ENCODE measurements at places on chromosomes 11 and 22. TPM values are rescaled to one million over a fixed set of nuclear protein-coding genes. Genes with fewer than 3 reads are reported as not detected.

The CABP7 gene
- total RNA-seq = 0.93 TPM

GRCh38 chr11:126663749-126664592 lies 308.5 kb downstream of the ST3GAL4 start:
- no peak for DNase-seq

The DSCAML1 gene
- total RNA-seq = 0.66 TPM

GRCh38 chr11:131737357-131737756 lies 366.9 kb downstream of the NTM start:
- no peak for DNase-seq

- DNase-seq = no peak
Measured at GRCh38 chr22:32175683-32176644, 16.9 kb upstream of the C22orf42 start.

- peak; percentile 38 for DNase-seq
Measured at GRCh38 chr22:23216461-23217170, 36.3 kb downstream of the BCR start.

DNA sequence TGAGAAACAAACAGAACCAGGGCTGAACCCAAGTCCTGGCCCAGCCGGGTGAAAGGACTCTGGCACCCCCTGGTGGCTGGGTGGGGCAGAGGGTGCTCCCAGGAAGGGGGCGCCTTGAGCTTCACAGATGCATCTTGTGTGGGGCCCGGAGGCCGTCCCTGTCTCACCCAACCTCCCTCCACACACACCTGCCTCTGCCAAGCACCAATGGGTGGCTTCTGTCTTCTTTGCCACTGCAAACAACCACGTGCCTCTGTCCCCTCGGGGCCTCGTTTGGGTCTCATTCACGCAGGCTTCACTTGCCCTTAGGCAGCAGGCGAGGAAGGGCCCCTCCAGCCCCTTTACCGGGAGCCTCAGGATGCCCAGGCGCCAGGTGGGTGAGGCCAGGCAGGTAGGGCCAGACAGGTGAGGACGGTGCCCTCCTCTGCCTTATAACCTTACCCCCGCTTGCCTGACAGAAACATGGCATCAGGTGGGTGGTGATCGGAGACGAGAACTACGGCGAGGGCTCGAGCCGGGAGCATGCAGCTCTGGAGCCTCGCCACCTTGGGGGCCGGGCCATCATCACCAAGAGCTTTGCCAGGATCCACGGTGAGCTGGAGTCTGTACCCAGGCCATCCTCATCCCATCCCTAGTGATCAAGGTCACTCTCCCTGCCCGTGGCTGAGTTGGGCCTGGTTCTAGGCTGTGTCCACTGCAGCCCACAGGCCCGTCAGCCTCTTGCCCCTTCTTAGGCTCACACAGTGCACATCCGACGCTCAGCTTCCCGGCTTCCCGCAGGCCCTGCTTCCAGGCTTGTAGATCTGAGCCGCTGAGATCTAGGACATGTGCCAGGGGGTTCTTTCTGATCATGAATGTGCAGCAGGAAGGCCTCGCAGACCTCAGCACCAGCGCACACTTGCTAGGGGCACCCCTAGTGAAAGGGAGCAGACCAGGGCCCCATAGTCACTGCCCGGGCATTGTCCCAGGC lies 17.2 kb downstream of the POLR3H start:
- DNase-seq = peak; percentile 83

DNA sequence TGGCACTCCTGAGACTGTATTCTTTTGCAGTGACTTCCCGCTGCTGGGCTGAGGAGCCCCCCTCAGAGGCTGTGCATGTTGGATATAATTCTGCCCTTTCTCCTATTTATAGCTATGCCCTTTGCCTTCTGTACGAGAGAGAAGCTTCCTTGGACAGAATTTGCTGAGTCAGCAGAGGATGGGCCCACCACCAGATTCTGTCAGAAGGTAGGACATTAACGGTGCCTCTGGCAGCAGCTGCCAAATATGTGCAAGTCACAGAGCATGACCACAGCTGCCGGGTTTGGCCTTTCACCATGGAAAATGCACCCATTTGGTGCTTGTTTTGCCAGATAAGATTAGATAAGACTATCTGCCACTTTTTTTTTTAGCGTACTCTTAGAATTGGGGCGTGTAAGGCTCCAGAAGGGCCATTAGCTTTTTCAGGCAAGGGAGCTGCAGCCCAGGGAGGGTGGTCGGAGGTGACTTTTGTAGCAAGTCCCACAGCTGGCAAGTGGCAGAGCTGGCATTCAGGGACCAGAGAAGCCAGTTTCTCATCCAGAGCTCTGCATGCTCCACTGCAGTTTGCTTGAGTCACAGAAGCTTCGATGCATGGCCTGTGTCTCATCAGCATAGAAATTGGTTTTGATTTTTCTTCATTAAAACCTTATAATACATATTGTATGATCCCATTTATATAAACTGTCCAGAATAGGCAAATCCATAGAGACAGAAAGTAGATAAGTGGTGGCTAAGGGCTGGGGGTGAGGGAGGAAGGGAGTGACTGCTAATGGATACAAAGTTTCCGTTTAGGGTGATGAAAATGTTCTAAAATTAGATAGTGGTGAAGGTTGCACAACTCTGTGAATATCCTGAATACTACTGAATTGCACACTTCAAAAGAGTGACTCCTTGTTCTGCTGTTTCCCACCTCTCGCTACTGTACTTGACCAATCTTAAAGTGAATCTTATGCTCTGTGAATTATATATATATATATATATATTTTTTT lies 15.8 kb downstream of the UPB1 start:
- no peak for DNase-seq

DNA sequence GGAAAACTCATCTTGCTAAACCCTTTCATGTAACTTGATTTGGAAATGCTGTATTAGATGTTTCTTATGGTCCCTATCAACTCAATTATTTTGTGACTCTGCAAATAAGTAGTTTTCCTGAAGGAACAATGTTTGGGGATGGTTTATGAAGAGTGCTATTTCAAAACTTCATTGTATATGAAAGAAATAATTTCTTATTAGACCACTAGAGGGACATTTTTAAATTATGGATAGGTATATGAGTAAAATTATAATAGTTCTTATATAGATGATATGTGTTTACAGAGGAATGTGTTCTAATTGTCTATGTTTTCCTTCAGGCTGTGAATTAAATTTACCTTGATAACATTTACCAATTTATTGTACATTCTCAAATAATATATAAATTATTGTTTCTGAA lies 509.4 kb upstream of the RAG2 start:
- DNase-seq = no peak

DNA sequence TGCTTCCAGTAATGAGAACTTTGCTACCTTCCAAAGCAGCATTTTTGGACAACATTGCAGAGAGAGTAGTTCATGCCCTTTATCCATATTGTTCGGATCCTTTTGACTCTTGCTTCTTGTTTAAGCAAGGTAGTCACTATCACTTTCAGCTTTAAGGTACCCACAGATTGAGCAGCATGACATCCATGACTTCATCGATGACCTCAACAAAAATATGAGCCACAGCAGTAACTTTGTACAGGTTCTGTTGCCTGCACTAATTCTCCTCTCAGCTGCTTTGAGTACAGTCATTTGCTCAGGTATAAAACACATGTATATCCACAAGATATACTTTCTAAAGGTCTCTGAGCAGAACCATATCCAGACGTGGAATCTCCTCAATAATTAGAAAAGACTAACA lies 546.3 kb downstream of the SOX6 start:
- no peak for DNase-seq

DNA sequence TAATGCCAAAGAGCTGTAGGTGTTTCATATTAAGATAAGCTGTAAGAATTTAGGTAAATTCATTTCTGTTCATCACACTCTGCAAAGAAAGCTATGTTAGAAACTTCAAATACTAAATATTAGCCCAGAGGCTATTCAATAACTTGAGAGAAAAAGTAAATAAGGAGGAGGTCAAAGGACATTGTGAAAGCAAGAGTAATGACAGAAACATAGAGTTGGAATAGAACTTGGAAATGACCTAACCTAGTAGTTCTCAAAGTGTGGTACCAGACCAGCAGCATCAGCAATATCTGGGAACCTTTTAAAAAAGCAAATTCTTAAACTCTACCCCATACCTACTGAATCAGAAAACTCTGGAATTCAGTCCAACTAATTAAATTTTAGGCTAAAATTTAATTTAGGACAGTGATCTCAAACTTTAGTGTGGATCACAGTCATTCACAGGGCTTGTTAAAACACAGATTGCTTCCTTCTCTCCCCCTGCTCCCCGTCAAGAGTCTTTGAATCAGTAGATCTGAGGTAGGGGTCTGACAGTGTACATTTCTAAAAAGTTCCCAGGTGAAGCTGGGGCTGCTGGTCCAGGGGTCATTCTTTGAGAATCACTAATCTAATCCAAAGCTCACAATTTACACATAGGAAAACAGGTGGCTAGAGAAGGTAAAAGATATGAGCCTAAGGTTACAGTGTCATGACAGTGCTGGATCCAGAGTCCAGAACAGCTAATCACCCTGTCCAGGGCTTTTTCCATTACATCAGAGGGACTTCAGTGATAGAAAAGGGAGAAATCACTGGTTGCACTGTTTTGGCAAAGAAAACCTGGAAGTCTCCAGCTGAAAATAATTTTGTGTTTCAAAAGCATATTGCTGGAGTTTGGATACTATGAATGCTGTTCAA lies 241.1 kb downstream of the SOX6 start:
- DNase-seq = no peak

The MPPED2 gene
- 2.5 TPM for total RNA-seq

The SYT13 gene
- not detected for total RNA-seq

DNA sequence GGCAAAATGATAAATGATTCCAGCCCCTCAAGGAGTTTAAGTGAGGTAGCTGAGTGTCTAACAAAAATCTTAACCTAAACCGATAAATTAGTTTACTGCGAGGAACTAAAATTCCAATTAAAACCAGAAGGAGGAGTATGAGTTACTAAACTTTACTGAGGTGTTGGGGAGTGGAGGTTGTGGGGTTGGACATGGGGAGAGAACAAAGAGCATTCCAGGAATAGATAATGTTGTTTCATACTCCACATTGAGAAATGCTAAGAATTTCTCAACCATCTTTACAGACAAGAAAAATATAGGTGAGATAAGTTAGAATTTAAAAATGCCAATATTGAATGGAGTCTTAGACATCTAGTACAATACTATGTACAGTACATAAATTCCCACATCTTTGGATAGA lies 488.6 kb downstream of the METTL15 start:
- no peak for DNase-seq

DNA sequence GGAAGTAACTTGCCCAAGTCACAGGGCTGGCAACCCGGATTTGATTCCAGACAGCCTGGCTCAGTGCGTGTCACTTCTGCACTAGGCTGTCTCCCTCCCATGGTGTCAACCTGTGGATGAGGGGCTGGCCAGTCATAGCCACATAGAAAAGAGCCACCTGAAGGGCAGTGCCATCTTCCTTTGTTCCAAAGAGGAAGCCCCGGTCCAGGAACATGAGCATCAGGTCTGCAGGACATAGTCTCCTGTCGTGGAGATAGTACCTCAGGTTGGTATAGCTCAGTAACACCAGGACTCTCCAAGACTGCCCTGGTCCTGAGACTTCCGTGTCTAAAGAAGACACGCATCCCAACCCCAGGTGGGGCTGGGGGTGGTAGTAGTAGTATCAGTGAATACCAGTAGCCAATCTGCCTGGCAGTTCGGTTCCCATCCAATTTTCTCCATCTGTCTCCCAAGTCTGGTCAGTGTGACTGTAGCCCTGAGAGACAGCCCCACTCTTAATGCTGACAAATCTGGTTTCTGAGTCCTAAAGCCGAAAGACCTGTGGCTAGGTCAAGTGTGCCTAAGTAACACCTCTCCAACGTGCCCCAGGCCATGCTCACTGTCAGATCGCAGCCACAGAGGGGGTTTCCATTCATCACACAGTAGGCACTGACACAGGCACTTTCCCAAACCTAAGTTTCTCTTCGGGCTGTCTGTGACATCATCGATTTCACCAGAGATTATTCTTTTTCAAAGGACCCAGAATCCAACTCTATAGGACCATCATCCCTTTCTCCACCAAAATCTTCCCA lies 33.1 kb downstream of the C11orf58 start:
- DNase-seq = no peak

Data from natural killer cell (primary cell).